Peyer's patch (tissue), 4 donors: ENCODE measurements at places on chromosomes 2 and 18. TPM values are rescaled to one million over a fixed set of nuclear protein-coding genes. Genes with fewer than 3 reads are reported as not detected.

Gene LTBP1
- total RNA-seq: 17.0 TPM

Gene STON1
- 7.2 TPM for total RNA-seq

DNA sequence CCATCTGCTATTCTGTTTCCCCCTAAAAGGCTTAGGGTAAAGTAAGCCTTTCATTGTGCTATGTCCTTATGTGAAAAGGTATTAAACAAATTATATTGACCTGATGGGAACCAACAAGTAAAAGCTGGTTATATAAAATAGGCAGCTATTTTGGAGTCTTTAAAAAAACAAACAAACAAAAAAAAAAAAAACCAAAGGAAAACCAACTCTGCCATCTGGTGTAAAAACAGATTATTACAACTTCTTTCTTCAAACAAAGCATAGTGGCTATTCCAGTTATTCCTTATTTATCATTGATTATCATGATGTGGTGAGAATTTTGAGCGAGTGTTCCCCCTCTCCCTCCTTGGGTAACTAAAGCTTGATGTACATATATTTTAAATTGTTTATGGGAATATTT lies 122.3 kb upstream of the FHL2 start:
- DNase-seq: no peak

Gene SP3
- 57.1 TPM for total RNA-seq

Gene MAP2
- total RNA-seq: 19.8 TPM

- DNase-seq: no peak
Measured at GRCh38 chr18:46712406-46712805, 44.4 kb downstream of the ST8SIA5 start.

DNA sequence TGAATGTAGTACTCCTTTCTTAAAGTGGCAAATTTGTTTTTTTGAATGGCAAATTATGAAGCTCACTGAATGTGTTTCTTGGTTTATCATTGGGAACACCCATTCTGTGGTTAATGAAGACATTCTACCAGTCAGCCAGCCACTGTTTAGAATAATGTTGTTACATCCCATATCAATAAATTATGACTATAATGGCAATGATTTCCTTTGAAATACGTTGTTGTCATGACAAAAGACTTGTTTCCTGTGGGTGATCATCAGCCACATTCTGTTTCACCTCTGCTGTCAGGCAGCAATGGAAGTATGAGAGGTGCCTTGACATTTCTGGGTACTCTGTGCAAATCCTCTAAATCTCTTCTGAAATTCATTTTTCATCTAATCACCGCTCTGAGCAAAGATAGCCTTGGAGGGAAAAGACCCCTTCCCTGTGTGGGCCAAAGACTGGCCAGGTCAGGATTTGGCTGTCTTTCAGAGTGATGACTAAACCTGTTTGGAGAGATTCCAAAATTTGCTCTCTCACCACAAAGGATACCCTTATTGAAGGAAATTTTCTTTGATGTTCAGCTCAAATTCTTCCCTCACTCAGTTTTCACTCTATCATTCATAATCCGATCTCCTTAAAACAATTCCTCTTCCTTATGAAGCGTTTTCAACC lies 869.2 kb downstream of the BCL11A start:
- no peak for DNase-seq

Gene CDK15
- 1.0 TPM for total RNA-seq

GRCh38 chr2:162768656-162769055 lies 69.9 kb downstream of the KCNH7 start:
- no peak for DNase-seq

Gene SP110
- total RNA-seq: 181 TPM

DNA sequence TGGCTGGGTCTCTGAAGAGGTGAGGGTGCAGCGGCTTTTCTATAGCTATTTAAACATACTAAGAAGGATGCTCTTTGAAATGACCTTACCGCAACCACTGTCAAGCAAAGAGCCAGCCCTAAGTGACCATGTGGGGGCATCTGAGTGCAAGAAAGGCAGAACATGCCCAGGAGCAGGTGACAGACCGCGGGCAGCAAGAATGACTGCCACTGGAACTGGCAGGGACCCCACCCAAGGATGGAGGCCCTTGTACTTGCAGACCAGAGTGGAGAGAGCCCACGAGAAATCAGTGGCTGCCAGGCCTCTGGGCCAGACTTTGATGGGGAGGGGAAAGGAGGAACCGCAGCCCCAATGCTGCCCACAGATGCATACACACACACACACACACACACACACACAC lies 33.1 kb downstream of the DNMT3A start:
- no peak for DNase-seq

DNA sequence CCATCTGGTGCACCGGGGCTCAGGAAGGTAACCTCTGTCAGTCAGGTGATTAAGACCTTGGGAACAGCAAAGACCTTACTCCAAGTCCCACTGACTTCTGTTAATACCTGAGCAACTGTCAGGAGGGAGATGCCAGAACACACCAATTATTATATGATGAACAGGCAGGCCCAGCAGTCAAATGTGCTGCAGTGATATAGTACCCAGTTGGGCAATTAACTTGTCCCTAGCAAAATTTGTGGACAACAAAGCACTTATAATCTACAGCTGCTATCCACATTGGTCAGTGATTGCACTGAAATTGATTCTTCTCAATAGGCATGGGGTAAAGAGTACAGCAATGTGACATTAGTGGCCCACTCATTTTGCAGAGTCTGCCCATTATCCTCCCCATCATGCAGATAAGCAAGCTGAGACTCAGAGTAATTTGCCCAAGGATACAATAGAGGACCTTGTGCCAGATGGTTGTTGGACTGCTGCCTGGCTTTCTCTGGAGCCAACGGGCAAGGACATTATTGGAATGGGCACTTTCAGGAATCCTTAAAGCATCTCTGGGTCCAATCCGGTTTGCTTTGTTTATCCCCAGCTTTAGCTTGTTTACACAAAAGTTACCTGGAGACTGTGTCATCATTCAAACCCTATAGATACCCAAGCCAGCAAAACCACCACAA lies 147.6 kb downstream of the CCBE1 start:
- no peak for DNase-seq

DNA sequence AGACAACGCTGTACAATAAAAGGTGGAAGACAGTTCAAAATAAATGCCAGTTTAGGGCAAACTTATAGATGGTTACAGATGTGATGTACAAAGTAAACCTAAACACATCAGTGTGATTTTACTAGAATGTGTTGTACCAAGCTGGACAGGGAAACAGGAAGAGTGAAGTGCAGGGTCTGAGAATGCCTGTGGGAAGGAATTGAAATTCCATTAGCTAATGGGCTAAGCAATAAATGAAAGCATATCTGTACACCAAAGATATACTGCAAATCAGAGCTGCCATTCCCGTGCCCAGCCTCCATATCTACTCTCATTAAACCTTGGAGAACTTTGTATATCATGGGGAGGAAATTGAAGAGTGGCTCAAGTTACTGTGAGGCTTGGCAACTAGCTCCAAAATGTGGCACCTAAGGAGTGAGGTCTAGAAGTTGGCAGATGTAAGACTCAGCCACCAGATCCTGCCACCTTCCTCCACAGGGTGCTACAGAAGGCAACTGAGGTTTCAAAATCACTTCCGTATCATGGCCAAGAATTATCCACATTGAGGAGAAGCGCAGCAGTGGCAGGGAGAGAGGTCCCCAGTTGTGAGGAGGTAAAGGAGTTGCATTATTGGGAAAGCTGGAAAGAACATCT lies 277.8 kb downstream of the TCF4 start:
- no peak for DNase-seq

DNA sequence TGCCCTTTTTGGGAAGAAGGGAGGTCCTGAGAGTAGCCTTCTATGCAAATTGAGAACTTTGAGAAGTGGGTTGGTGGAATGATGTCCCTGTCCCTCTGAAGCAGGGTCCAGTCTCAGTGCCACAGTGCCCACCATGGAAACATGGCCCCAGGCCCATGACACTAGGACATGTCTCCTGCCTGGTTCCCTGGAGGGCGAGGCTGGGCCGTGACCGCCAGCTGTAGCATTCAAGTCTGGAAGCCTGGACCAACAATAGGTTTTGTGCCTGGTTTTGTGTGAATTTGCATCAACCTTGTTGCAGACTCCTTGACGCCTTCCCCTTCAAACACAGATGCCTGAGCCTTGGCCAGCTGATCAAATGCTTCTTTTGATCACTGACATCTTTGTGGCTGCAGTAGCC lies 27.5 kb downstream of the ARID5A start:
- DNase-seq: no peak

Gene ADCYAP1
- total RNA-seq: not detected

Gene NOTO
- not detected for total RNA-seq

DNA sequence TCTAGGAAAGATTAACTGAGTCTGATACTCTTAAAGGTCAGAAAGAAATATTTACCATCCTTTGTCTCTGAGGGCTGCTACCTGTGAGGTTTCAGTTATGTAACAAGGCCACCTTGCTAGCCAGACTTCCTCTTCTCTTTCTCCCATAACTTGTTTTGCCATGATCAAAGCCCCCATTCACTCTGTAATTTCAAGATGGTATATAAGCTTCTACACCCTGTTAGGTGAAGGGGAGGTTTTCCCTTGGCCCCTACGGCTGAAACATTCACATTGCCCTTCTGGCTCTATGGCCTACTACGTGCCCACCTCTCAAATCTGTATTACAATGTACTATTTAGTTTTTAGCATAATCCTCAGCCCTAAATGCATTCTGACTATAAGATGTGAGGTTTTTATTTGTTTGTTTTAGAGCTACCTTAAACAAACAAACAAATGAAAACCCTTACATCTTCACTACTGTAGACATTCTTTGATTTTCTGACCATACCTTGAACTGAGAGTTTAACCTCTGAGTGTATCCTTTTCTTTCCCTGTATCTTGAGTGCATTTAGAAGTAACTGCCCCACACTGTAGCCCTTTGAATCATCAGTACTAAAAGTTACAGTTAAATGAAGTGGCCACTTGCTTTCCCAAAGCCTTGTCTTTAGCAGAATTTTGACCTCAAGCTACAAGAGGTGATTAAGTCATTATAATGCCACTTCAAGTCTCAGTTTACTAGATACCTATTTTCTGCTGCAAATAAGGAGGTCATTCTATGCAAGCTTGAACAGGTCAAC lies 332.2 kb downstream of the SOCS6 start:
- DNase-seq: no peak

Gene ORC4
- 24.8 TPM for total RNA-seq

DNA sequence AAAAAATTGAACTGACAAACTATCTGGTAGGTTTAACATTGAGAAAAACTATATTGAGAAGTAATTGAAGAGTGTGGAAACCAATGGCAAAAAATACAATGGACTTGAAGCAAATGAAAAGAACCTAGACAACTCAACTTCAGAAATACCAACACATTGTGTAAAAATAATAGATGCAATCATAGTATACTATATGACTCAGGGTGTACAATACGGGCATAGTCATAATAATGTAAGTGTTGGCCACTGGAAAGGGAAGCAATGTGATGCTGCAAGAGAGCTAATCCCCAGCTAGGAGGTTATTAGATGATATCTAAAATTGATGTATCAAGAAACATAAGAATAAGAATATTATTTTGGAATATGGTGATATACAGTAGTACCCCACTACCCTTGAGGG lies 45.3 kb downstream of the SMAD7 start:
- no peak for DNase-seq

- no peak for DNase-seq
Measured at GRCh38 chr18:68548904-68549870, 165.7 kb downstream of the TMX3 start.

DNA sequence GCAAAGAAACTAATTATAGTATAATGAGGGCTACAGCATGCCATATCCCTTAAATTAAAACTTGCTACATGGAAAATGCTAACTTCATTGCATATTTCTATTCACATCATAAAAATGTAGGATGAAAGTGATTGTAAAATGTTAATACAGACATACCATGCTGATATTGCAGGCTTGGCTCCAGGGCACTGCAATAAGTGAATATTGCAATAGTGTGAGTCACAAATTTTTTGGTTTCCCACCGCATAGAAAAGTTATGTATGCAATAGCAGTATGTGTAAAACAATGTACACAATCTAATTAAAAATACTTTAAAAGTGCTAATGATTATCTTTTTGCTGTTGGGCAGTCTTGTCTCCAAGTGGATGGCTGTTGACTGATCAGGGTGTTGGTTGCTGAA lies 162.1 kb downstream of the CD8B2 start:
- DNase-seq: no peak

GRCh38 chr2:175560521-175561169 lies 379.1 kb upstream of the ATP5MC3 start:
- no peak for DNase-seq

- DNase-seq: peak; percentile 22
Measured at GRCh38 chr18:55421615-55422419, 166.2 kb downstream of the TCF4 start.

GRCh38 chr2:237694415-237695194 lies 67.2 kb downstream of the LRRFIP1 start:
- peak; percentile 53 for DNase-seq

DNA sequence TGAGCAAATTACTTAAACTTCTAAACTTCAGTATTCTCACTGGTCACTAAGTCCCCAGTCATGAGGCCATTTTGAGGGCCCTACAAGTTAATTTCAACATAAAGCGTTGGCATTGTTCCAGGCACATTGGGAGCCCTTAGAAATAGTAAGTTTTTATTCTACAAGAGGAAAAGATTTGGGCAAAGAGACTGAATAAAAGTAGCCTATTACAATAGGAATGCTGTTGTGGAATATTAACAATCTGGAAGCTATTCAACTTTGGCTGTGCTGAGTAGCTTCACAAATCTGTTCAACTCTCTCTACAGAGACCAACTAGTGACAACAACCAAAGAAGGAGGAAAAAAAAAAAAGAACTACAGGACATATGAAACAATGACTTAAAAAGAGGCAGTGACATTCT lies 1287.5 kb upstream of the NXPH2 start:
- no peak for DNase-seq

Gene INHA
- not detected for total RNA-seq

DNA sequence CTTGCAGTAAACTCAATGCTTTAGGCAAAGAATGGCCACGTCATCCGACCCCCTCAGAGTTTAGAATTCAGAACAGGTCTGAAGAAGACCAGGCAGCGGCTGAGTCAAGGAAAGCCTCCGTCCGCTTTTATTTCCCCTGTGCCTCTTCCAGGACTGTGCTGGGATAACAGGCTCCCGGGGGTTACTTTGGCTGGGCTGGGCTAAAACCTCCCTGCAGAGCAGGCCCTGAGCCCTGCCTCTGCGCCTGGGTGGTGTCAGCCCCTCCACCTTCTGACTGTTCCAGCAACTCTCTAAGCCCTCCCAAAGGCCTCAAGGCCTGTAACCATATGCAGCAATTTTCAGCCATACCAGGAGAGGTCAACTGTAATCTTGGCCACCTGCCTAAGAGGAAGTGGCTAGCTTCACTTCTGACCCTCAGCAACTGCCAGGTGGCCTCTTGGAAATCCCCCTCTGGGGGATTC lies 166.5 kb downstream of the RPIA start:
- no peak for DNase-seq

Gene RNF125
- 1.7 TPM for total RNA-seq

Gene ZSWIM2
- total RNA-seq: not detected

- DNase-seq: peak; percentile 77
Measured at GRCh38 chr2:68385220-68385906, 20.3 kb downstream of the PLEK start.

Gene POTEJ
- total RNA-seq: 1.7 TPM

GRCh38 chr2:32962690-32963089 lies 15.9 kb downstream of the LTBP1 start:
- no peak for DNase-seq

Gene LCT
- total RNA-seq: 14.9 TPM

GRCh38 chr2:195368249-195369217 lies 288.5 kb upstream of the SLC39A10 start:
- no peak for DNase-seq

Gene MEMO1
- 27.3 TPM for total RNA-seq

GRCh38 chr2:161028581-161028980 lies 131.6 kb upstream of the TANK start:
- DNase-seq: no peak
